ENCODE measurements at places on chromosomes 3 and 15.

GRCh38 chr3:62312201-62312600 lies 61.1 kb downstream of the FEZF2 start:
- DNase-seq, result no peak

- no peak for DNase-seq
Measured at GRCh38 chr3:107796791-107797190, 274.0 kb downstream of the BBX start.

- DNase-seq, result no peak
Measured at GRCh38 chr3:42468111-42468510, 34.3 kb upstream of the VIPR1 start.

DNA sequence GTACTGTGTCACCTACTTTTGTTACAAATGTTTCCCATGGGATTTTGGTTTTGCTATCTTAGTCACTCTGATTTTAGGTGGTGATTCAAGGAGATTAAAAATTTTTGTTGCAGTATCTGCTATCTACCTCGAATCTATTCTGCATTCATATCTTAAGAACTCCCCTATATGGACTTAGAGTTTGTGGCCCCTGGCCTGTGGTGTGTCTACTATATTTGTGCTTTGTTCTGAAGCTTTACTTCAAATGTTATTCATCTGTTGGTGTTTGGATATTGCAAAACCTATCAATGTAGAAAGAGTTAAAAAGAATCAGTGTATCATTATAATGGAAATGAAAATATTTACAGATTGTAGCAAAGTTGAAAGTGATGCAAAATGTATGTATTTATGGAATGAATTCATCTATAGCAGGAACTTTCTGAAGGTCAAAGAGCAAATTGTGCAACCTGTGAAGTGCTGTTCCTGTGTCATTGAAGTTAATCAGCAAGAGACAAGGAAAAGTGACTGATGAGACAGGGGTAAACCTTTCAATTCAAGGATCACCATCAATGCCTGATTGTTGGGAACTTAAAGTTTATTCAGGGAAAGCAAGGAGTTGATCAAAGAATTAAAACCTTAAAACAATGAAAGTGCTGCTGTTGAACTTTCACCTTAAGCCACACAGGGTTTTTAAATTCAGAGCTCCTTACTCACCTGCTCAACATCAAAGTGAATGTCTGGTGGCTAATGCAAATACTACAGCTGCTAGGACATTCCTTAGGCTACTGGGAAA lies 71.0 kb downstream of the SLMAP start:
- DNase-seq, result no peak

DNA sequence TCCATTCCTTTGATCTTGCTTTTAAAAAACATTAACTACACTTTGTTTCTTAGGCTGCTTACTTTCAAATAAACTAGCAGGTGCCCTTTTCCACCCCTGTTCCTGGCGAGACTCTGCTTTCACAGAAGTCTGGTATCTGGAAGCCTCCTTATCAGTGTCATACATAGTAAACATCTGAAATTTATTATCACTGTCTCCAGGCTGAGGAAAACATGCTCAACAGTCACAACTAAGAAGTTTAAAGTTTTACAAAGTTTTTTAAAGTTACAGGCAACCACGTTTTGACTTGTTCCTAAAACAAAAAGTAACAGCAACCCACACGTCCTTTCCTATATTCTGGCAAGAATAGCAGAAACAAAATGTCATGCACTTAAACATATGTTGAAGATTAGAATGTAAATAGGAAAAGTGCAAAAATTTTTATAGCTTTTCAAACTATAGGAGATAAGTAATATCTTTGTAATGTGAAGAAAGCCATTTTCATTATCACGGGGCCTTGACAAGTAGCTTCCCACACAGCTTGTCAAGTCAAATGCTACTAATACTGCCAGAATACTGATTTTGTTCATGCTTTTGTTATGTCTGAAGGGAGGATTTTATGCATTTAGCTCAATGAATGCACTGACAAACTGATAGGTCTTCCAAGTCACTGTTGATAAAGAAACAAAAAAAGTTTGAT lies 275.2 kb upstream of the KCNMB2 start:
- no peak for DNase-seq

DNA sequence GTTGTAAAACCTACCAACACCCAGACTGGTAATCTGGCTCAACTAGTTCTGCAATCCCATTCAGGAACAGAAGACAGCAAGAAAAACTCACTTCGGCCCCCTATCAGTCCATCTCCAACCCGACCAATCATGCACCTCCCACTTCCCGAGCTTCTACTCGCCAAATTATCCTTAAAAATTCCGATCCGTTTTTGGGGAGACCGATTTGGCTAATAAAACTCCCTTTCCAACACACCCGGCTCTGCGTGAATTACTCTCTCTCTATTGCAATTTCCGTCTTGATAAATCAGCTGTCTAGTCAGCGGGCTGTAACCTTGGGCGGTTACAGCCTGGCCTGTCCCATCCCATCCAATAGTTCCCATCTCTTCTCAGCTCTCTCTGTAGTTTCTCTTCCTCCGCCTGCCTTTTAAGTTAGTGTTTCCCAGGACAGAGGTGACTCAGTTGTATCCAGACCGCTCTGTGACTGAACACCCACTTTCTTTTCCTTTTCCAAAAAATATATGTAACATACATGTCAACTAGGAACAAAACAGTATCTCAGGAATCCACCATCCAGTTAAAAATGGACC lies 780 bp upstream of the ACAD9 start:
- DNase-seq, result peak; percentile 9

DNA sequence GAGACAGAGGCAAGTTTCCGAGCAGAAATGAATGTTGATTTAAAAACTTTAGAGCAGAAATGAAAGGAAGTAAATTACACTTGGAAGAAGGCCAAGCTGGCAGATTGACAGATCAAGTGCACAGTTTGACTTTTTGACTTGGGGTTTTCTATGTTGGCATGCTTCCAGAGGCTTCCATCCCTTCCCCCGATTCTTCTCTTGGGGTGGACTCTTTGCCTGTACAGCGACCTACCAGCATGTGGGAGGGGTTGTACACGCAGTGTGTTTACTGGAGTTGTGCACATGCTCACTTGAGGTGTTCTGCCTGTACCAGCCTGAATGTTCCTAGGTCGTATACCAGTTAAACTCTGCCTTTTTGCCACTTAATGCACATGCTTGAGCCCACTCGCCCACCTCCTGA lies 701.5 kb upstream of the GBE1 start:
- DNase-seq, result no peak

DNA sequence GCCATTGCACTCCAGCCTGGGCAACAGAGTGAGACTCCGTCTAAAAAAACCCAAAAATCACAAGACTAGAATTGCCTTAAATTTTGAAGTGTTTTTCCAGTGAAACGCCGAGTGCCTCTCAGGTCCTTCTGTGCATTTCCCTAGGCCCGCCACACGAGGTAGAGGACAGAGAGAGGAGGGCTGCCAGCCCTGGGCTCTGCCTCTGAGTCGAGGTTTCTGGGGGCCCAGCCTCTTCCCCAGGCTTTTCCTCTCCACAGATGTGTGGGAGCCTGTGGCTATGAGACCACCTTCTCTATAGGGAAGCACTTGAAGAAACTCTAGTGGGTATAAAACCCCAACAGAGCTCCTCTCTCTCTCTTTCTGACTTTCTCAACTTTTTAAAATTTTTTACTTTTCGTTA lies 10.9 kb upstream of the EHD4 start:
- no peak for DNase-seq

DNA sequence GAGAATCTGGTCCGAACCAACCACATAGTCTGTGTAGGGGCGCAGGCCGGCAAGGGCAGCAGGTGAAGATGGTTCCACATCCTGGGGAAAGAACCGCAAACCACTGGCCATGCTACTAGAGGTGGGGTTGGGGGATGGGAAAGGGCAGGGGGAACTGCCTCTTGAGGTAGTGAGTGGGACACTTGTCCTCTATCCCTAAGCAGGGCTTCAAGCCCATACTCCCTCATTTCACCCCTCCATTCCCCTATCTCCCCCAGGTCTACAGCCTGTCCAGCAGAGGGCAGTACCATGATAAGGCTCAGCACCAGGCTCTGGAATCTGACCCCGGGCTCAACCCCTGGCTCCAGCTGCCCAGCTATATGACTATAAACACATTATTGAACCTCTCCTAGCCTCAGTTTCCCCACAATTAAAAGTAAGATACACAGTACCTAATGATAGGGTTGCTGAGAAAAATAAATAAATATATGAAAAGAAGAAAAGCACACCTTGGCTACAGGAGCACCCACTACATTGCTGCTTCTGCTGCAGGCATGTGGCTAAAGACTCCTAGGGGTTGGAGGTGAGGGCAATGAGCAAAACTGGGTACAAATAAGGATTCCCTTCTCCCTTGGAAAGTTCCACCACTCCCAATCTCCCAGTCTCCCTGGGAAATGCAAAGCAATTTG lies 6.3 kb downstream of the GORASP1 start:
- peak; percentile 38 for DNase-seq

DNA sequence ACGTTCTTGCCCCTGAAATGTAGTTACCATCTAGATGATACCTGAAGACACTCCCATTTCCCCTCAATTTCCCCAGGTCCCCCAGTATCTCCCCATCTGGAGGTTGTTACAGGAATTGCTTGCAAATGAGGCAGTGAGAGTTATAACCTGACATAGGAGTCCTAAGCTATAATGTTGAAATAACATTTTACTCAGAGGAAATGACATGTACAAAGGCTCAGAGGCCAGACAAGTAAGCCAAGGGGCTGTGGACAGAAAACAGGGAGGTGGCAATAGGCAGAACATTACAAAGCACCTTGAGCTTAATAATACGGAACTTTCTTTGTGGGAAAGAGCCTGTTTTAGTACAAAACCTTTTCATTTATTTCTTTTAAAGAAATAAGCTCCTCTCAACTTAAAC lies 171.9 kb downstream of the FRMD5 start:
- DNase-seq, result no peak

DNA sequence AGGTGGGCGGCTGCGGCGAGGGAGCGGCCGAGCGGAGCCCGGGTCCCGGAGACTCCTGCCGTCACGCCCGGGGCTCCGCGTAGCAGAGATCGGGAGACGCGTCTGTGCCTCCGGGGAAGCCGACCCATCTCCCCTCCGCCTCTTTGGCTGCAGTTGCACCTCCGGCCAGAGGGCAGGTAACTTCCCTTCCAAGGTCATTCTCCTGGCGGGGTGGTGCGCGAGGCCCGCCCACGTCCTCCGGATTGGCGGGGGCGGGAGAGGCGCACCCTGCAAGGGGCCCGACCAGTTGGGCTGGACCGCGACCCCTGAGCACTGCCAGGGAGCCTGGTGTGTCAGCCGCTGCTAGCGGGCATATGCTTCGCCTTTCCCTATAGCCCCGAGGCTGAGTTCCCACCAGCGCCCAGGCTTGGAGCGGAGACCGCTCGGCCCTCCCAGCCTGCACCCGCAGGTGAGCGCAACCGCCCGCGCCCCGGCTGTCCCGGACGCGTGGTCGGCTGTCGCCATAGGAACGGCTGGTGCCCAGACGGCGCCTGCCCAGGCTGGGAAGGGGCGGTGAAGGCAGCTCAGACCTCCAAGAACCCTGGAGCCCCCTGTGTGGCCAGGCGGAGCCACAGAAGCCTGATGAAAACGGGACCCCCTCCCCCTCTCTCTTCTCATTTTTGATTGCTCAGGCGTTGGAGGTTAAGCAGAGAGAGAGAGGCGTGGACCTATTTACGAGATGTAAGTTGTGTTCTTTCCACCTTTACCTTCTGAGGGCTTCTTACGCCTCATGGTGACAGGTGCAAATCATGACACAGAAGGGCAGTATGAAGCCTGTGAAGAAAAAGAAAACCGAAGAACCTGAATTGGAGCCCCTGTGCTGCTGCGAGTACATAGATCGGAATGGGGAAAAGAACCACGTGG lies 453 bp downstream of the ZDHHC23 start:
- DNase-seq, result peak; percentile 27

GRCh38 chr3:42709621-42710020 lies 7.0 kb upstream of the HHATL start:
- no peak for DNase-seq

- DNase-seq, result peak; percentile 30
Measured at GRCh38 chr3:33385423-33385822, 54.8 kb downstream of the UBP1 start.

GRCh38 chr3:174216946-174217718 lies 642.0 kb upstream of the NAALADL2 start:
- DNase-seq, result no peak

DNA sequence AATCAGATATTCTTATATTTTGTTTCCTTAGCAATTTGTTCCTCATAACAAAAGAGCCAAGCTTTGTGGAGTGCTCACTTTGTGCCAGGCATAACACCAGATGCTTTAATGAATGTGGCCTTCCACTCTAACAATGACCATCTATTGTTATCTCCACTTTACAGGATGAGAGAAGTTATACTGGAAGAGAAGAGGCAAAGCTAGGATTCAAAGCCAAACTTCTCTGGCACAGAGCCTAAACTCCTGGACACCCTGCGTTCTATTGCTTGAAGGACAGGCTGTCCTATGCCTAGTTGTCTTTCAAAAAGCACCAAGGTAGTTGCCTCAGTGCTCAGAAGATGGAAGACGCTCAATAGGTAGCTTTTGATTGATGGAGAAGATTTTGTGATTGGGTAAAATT lies 123.2 kb upstream of the FEZF2 start:
- DNase-seq, result no peak

DNA sequence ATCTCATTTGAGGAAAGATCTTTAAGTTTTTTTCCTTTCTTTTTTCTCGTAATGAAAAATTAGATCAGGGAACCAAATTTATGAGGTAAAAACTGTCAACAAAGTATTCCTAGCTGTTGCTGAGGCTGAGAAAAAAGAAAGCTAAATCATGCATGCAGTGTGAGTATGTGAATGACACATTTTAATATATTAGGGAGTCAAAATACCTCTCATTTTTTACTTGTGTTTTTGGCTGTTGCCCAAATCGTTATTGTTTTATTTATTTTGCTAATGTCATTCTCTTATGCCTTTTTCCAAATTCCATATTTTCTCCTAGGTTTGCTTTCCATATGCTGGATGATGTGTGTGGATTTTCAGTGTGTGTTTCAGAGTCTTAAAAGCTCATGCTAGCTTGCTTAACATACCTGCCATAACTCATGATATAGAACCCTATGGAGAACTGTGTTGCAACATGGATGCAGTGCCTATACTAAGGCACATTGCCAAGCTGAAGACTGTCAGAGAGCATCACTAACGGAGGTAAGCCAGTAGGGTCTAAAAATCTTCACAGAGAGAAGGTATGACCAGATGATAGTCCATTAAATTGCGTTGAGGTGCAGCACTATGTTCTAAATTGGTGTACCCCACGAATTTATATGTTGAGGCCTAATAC lies 629.5 kb upstream of the KCNMB2 start:
- DNase-seq, result no peak

All from stimulated activated CD4-positive, alpha-beta T cell treated with anti-CD3 and anti-CD28 coated beads, Interleukin-4, amount 100 ng/mL, for 1 hour (primary cell).